ENCODE measurements at places on chromosomes 16 and 17.

DNA sequence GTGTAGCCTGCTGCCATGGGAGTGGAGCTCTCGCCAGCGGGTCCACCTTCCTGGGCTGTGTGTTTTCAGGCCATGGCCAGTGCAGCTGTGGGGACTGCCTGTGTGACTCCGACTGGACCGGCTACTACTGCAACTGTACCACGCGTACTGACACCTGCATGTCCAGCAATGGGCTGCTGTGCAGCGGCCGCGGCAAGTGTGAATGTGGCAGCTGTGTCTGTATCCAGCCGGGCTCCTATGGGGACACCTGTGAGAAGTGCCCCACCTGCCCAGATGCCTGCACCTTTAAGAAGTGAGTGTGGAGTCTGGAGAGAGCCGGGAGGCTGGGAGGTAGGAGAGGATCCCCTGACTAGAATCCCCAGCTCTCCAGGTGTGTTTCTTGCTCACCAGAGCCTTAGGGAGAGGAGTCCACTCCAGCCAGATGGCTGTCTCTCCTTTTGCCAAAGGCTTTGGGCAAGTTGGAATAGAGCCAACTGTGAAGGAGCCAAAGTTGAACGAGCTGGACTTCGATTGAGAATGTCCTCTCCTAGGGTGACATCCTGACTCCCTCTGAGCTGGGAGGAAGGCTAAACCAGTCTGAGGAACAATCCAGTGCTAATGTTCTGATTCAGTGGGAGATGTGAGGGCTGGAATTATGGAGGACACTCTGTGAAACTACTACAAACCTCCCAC is 24.4 kb upstream of the EFCAB13 start:
- DNase-seq = no peak

DNA sequence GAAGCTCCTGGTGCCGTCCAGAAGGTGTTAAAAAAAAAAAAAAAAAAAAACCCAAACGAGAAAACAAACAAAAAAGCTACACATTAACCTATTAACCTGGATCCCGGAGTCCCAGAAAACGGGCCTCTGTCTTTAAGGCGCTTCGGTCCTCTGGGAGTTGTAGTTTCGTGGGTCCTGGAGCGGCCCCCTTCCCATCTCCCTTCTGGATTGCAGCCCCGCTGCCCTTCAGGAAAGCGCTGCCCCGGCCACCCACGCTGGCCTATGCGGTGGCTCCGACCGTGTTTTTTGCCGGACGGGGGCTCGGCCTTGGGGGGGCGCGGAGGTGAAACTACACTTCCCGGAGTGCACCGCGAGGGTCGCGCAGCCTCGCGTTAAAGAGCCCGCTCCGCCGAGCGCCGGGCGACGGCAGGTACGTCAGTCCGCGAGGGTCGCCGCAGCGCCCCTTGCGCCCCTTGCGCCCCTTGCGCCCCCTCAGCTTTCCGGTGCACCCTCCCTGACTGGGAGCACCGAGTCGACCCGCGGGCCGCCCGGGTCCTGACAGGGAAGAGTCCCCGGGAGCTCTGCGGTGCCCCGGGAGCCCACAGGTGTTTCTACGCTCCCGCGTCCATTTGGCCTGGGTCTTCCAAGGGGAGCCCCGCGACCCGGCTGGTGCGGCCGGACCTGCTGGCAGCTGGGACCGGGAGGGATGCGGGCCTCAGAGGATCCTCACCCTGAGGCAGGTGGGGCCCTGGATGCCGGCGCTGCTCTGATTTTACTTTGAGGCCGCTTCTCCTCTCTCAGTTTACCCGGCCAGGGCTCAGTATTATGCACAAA is at the start of gene FCSK:
Gene FCSK (plus strand): TSS at position 374 of the 813 bp plus-strand sequence. CDS start 8,596 bp downstream, outside the sequence.
- DNase-seq = peak; percentile 71

DNA sequence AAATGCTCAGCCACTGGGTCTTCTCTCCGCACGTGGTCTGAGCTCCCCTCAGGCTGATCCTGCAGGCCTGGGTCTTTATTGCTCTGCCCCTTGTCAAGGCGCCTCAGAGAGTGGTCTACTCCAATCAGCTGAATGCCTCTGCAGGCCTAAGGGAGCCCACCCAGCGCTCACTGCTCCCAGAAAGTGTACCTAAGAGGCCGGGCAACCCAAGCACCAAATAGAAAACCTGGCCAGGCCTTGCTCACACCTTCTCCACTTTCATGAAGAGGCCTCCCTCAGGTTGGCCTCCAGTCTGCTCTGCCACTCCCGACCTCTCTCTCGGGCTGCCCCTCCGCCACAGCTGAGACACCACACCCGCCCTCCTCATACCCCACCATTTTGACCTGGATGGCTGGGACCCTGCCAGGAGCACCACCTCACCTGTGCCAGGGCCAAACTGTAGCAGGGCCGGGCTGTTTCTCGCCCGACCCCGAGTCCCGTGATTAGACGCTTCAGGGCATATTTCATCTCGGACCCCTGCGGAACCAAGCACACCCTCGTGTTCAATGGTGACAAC is 665 bp downstream of the MYBBP1A start:
- no peak for DNase-seq

DNA sequence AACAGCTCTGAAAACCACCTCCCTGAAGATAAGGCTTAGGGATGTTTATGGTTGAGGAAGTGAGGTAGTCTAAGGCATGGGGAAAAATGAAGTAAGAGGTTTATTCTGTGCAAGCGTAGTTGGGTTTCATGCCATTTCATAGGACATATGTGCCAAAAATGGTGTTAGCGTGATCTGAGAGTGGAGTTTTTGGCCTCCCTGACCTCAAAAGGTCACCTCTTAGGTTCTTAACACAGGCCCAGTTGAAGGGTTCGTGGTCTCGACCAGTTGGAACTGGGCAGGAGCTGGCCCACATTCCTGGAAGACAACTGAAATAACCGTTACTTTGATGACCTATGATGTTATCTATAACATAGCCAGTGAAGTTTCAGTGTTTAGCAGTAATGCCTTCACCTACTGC is 57.0 kb downstream of the MRTFB start:
- no peak for DNase-seq

DNA sequence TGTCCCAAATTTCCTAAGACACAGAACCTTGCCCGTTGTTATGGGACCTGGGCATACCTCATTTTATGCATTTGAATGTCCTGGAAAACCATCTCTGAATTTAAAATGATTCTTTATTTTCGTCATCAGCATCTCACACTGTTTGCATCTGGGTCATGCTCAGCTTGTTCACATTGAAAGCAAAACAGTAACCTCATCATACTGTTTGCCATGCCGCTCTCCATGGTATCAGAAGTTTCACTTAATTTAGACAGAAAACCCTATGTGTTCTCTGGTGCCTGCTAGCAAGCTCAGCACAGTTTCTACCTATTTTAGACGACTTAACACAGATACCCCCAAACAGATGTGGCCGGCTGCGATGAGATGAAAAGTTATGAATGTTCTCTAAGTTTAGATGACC is 292.1 kb downstream of the SNX29 start:
- DNase-seq = no peak

DNA sequence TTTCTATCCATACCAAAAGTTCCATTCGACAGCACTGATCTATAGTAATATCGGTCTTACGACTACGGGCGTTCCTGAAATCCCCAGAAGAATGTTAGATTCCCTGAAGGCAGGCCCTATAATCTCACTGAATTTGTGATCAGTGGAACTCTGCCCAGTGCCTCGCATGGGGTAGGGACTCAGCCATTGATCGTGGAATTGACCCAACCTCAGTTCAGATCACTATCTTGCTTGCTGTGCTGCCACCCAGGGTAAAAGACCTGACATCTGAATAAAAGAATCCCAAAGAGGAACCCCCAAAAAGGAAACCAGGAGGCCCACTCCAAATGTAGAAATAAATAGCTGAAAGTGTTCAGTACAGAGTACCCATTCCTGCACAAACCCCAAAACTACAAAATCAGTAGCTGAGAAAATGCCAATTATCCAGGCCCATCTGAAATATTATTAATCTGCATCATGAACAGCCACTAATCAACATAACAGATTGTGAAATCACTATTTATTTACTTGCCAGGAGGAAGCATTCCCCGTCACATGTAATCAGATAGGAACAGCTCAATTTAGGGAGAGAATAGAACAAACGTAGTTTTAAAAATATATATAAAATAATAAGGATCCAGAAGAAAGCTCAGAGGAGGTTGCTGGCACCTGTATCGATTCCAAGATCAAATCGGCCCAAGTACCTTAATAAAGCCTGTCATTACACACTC is 221.9 kb downstream of the ZFHX3 start:
- no peak for DNase-seq

DNA sequence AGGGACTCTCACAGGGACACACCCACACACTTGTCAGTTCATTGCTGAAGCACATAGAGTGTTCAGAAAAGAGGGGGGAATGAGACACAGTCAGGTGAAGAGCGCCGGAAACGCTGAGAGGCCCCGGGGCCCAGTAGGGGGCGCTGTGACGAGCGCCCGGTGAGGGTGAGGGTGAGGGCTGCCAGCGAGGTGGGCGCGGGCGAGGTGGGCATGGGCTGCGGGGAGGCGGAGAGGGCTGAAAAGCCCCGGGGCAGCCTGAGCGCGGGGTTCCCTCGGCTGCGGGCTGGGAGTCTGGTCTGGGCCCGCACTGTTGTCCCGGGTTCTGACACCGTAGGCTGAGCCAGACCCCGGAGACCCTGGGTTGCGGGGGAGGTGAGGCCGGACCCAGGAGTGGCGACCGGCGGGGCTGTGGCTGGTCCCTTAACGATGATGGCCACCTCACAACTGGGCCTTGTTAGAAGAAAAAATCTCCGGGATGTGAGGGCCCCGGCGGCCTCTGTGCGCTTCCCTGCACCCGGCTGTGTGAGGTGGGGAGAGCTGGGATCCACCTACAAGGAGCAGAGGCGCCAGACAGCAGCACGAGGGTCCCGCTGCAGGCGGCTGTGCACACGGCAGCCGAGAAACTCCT is 91.4 kb downstream of the C16orf78 start:
- peak; percentile 6 for DNase-seq

- no peak for DNase-seq
These were observed 5.5 kb upstream of the CACNG5 start for GRCh38 chr17:66829386-66829864.

DNA sequence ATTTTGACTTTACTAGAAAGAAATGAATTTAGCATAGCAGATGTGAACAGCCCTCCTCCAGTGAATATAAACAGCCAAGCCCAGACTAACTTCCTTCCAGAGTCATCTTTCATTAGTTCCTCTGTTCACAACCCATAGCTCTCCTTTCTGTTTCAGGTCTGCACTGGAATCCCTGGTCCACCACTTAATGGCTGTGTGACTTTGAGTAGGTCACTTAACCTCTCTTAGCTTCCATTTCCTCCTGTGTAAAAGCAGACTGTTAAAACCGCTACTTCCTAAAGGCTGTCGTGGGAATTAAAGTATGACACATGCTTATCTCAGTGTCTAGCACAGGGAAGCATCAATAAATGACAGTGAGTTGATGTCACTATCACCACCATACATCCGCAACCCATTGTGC is 7.5 kb downstream of the SLC6A4 start:
- DNase-seq = no peak

GRCh38 chr16:74249254-74249653 is 47.4 kb upstream of the PSMD7 start:
- no peak for DNase-seq

GRCh38 chr17:81166033-81166492 is at the start of gene AATK:
Gene AATK, minus strand, starts transcription at chr17:81166221. Its CDS starts 229 bp downstream, at chr17:81165992.
- DNase-seq = no peak

DNA sequence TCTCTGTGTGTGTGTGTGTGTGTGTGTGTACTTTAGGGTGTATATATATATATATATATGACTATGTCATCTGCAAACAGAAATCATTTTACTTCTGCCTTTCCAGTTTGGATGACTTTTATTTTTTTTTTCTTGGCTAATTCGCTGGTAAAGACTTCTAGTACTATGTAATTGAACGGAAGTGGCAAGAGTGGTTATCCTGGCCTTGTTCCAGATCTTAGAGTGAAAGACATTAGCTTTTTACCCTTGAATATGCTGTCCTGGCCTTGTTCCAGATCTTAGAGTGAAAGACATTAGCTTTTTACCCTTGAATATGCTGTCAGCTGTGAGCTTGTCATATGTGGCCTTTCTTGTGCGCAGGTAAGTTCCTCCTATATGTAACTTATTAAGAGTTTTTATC is 72.7 kb upstream of the MYOCD start:
- DNase-seq = no peak

GRCh38 chr16:29925105-29925756 is 795 bp downstream of the KCTD13 start:
- no peak for DNase-seq

DNA sequence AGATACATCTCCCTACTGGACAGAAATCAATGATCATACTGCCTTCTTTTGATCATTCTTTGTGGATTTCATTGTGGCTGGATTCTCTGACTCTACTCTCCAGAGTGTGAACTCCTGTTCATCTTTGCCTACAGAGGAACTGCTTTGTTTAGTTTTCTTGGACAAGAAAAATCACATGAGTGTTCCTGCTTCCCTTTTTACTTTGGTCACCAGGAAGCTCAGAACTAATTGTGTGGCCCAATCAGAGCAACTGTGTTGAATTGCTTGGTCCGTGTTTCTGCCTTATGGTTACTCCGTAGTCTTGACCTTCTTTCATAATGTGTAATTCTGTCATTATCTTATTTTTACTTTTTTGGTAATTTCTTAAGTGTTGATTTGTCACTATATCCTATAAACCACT is 97.0 kb downstream of the MAF start:
- DNase-seq = no peak

GRCh38 chr17:30957741-30958140 is 13.1 kb upstream of the RNF135 start:
- DNase-seq = no peak

GRCh38 chr16:53081032-53081424 is 26.2 kb downstream of the CHD9 start:
- no peak for DNase-seq

- no peak for DNase-seq
These were observed 7.3 kb upstream of the SMIM36 start for GRCh38 chr17:55518510-55518909.

DNA sequence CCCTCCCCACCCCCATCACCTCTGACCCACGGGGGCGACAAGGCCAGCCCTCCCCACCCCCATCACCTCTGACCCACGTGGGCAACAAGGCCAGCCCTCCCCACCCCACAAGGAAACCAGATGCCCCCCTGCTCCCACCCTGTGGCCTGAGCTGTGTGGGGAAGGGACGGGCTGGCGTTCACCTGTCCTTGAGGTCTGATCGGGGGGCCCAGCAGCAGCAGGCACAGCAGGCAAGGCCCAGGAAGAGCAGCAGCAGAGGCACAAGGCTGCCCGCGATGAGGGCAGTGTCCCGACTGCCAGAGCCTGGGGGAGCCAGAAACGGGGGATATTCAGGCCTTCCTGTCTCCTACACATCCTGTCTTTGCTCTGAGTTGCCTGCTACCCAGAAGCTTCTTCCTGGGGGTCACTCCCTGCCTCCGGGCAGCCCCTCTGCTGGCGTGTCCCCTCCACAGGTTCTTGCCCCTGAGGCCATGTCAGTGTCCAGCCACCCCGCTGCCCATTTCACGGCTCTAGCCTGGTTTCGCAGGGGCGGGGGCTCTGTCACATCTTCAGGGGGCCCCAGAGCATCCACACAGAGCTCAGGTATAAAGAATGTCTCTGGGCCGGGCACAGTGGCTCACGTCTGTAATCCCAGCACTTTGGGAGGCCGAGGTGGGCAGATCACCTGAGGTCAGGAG is 6.8 kb downstream of the SCARF1 start:
- no peak for DNase-seq
